ENCODE measurements at places on chromosomes 13 and 19. TPM values are rescaled to one million over a fixed set of nuclear protein-coding genes. Genes with fewer than 3 reads are reported as not detected.
A peak's percentile ranks its signal among the peaks of the same experiment; 100 is the strongest.

DNA sequence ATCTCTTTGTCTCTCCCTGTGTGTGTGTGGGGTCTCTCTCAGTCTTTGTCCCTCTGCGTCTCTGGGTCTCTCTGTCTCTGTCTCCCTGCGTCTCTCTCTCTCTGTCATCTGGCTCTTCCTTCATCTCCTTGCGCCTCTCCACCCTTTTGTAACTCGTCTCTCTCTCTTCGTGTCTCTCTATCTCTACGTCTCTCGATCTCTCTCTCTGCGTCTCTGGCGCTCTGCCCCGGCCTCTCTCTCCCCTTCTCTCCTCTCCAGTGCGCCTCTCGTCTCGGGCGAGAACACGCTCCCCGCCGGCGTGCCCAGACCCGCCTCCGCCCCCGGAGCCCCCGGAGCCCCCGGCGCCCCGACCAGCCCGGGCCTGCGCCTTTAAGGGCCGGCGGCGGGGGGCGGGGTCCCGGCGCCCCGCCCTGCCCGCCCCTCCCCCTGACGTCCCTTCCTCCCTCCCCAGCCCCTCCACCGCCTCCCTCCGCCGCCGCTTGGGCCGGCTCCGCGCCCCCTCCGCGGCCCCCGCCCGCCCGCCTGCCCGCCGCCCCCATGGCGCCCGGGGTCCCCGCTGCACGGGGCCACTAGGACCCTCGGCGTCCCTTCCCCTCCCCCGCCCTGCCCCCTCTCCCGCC, at the start of gene MARK4:
MARK4 (plus strand) TSS at position 440 of the 620 bp plus-strand sequence. CDS start 318 bp downstream, outside the sequence.
- peak; percentile 50 for DNase-seq

DNA sequence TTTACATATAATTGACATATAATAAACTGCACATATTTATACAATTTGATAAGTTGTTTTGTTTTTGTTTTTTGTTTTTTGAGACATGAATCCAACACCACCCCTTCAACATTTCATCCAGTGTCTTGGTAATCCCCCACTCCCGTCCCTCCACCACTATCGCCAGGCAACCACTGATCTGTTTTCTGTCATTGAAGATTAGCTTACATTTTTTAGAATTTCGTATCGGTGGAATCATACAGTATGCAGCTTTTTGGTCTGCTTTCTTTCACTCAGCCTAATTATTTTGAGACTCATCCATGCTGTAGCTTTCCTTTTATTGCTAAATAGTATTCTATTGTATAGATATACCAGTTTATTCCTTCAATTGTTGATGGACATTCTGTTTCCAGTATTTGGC, 94.1 kb upstream of the FRY start:
- DNase-seq, result no peak

DNA sequence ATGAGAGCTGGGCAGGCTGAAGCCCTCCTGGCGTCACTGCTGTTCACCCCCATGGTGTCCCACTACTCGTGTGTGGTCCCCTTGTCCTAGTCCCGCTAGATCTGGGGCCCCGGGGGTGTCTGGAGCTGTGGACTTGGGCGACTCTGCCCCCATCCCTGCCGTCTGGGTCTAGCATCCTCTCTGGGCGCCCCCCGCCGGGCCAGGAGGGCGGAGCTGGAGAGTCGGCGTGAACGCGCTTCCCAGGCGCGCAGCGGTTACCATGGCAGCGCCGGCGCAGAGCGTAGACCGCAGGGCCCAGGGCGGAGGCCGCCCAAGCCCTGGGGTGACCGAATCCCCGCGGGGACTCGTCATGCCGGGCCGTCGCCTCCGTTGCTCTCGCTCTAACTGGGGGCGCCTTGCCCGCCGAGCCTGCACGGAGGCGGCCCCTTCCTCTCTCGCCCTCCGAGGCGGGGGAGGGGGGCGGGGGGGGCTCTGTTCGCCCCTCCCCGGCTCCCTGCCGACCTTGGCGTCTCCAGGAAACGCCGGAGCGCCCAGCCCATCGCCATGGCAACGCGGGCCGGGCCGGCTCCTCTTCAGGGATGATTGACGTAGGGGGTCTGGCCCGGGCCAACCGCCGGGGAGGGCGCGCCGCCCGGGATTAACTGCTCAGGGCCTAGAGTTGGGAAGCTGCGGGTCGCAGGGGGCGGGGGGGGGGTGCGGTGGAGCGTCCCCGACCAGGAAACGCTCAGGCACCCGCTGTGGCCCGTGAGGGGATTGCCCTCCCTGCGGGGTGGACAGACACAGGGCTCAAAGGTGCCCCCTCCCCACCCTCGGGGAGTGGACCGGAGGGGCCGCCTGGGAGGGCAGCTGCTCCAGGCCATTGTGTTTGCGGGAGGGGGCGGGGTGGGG, 8.9 kb downstream of the ISYNA1 start:
- peak; percentile 93 for DNase-seq

- DNase-seq, result no peak
These were observed 3.8 kb downstream of the LRRC4B start for GRCh38 chr19:50564229-50565105.

DNA sequence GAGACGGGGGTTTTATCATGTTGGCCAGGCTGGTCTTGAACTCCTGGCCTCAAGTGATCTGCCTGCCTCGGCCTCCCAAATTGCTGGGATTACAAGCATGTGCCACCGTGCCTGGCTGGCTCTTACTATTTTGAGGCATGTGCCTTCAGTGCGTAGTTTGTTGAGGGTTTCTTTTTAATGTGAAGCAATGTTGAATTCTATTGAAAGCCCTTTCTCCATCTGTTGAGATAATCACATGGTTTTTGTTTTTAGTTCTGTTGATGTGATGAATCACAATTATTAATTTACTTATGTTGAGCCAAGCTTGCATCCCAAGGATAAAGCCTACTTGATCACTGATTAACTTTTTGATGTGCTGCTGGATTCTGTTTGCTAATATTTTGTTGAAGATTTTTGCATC, 290.9 kb downstream of the KCNRG start:
- no peak for DNase-seq

- DNase-seq, result no peak
These were observed 64.1 kb downstream of the ZNF429 start for GRCh38 chr19:21569494-21569865.

GRCh38 chr13:102686024-102686423, 8.8 kb downstream of the METTL21C start:
- no peak for DNase-seq

DNA sequence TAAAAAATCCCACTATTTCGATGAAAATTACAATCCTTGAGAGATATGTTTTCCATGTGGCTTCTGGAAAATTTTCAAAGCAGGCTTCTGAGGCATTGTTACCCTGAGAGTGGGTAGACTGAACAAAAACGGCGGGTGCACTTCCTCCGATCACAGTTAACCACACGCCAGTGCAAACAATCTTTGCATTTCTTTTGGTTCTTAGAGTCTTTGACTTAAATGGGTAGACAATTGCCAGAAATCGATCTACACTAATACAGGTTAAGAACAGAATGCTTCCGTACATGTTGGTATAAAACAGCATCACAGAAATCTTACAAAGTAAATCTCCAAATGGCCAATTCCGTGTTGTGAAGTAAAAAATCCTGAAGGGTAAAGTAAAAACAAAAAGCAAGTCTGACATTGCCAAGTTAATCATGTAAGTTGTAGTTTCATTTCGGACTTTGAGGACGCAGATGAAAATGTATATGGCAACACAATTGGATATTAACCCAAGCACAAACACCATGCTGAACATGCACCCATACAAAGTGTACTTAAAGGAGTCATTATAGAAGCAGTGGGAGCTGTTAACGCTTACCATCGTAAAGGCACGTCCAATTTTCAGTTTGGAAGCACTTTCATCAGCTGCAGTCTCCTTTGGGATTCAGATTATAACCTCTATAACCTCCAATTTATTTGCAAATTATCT, 927 bp downstream of the LPAR6 start:
- peak; percentile 40 for DNase-seq

The WASF3 gene
- total RNA-seq, result not detected

The BORA gene
- total RNA-seq, result 7.2 TPM
